ENCODE measurements at places on chromosomes 13 and 19.

DNA sequence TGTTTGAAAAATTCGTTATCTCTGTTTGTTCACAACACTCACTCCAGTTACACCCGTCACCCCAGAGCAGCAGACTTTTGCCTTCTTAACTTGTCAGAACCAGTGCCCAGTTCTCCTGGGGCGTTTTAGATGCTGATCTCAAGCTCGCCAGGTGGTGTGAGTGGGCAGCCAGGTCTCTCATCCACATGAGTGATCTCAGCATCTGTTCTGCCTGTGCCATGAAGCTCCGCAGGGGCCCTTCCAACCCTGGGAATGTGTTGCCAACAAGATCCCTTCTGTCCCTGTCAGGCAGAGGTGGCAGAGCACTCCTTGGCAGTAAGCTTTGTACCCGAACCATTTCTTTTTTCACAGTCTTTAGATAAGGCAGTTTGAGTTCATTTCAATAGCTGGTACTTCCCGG, 896.5 kb downstream of the UQCRFS1 start:
- DNase-seq: no peak

DNA sequence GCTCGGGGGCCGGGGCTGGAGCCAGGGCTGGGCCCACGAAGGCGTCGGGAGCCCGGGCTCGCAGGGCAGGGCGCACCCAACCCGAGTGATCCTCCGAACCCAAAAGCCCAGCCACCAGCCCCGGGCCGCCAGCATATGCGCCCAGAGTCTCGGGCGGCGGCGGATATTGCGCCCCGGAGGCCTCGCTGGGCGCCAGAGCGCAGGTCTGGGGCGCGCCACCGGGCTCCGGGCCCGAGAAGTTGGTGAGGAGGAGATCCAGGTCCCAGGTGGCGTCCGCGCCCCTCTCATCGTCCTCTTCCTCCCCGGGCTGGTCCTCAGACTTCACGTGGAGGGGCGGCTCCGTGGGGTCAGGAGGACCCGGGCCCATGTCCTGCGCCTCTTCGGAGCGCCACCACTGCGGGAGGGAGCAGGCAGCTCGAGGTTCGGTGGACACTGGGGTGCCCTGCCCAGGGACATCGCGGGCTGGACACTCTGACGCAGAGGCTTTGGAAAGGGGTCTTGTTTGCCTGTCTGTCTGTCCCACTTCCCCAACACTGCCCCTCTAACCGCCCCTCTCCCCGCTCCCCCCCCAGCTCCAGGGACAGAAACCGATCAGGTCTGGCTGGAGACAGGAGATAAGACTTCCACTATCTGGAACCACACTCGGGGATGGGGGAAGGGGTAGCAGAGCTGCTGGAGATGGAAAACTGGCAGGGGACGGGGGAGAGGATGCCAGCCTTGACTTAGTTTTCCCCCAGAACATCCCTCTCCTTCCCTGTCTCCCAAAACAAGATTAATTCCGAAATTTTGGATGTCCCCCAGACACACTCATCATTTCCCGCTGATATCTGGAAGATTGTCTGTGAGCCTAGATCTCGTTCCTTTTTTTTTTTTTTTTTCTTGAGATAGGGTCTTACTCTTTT, 1.0 kb downstream of the KLF1 start:
- no peak for DNase-seq

DNA sequence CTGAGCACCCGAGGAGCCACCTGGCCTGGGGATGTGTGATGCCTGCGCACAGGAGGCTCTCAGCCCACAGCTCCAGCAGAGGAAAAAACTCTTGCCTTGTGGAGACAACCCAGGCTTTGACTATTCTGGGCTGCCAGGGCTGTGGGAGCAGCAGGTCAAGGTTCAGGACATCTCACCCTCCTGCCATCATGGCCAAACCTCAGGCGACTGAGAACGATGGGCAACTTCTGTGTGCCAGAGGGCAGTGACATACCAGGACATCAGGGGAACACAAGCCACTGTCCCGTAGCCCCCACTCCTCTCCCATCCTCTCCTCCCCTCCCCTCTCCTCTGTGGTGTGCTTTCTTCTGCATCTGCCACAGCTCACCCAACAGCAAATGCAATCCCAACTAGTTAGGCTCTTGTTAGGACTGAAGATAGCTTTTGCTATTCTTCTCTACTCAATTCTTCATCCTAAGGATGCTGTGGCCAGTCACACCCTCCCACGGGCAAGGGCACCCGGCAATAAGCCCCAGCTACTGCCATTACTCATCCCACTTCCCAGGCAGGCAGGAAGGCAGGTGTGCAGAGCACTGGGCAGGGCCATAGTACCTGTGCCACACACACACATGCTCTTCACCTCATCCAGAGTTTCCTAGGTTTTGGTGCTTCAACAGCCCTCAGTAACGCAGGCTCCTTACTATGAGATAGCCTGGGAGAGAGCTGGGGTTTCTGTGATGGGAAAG, 16.8 kb downstream of the ELL start:
- no peak for DNase-seq

DNA sequence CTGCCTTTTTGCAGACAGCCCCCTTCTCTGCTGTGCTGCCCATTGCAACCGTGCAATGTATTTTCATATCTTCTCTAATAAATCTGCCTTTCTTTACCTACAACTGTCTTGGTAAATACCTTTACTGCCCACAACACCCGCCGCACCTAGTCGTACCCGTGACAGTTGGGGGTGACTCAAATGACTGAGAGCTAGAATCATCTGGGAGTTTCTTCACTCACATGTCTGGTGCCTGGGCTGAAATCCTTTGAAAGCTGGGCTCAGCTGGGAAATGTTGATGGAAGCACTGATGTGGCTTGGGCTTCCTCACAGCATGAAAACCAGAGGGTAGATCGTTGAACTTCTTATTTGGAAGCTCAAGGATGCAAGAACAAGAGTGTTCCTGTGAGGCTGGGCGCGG, 2.8 kb upstream of the PNMA8A start:
- no peak for DNase-seq

DNA sequence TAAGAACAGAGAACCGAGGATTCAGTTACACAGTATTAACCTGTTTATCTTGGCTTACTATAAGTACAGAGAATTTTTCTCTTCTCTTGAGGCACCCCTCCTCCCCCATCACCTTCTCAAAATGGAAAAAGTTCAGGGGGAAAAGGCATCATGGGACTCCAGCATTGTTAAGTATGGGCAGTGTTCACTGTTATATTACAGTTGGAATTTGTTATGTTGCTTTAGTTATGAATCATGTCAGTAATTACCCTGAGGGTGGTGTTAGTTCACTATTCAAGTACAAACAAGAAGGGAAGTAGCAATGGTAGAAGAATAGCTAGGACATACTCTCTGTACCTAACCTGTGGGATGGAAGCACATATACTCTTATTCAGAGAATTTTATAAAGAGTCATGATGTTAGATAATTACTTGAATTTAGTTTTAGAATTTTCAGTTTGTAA, 12.0 kb downstream of the LPAR6 start:
- no peak for DNase-seq

- no peak for DNase-seq
Measured at GRCh38 chr19:33812388-33813330, 16.0 kb downstream of the KCTD15 start.

GRCh38 chr13:26022538-26023292, 29.1 kb downstream of the SHISA2 start:
- no peak for DNase-seq

DNA sequence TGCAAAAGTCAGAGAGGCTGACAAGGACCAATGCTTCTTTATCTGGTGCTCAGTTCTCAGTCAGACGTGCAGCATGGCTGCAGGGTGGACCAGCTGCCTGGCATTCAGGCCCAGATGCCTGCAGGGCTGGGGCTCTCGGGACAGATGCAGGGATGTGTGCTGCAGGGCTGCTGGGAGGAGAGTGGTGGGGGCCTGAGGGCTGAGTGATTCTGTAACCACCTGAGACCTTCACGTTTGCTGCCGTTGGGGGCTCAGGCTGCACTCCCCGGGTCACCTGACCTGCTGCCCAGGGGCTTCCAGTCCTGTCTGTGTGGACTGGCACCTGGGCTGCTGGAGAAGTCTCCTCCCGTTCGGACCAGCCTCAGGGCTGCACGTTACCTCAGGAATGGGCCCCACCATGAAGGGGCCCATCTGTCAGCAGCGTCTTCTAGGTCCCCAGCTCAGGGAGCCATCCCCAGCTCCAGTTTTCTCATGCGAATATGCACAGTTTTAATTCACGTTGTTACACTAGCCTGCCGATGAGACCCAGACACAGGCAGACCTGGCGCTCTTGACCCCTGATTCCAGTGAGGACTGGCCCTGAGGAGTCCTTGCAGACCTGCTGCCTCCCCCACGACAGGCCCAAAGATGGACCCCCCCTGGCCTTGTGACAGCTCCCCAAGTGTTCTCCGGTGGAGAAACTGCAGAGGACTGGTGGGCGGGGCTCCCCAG, 16.9 kb downstream of the KCTD15 start:
- no peak for DNase-seq

DNA sequence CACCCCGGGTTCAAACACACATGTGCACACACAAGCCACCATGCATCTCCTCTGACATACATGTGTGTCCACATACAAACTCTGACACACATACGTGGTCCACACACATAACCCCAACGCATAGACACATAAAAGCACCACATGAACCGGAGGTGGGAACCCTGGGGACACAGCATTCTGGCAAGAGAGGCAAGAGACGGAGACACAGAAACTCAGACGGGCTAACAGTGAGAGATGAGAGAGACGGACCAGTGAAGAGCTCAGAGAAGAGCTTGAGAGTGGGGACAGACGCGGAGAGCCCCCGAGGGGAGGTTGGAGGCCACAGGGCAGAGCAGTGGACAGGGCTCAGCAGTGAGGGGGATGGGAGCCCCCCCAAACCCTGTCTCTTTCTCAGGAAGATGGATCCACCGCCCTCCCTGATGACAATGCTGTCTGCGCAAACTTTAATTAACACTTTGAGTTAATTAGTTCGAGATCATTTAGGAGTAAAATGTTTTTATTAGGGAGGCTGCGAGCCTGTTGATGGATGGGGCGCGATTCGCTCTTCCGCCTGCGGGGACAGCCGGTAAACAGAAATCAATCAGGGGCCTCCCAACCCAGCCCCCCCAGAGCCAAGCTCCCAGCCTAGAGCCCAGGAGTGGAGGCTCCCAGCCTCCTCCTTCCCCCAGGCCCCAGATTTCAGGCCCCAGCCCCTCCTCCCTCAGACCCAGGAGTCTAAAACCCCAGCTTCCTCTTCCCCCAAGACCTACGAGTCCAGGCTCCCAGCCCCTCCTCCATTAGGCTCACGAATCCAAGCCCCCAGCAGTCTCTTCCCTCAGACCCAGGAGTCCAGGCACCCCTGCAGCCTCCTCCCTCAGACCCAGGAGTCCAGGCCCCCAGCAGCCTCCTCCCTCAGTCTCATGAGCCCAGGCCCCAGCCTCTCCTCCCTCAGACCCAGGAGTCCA, 9.5 kb upstream of the ERFL start:
- no peak for DNase-seq

- DNase-seq: no peak
Measured at GRCh38 chr13:68176475-68176874, 946.3 kb upstream of the PCDH9 start.

GRCh38 chr13:78325585-78325984, 277.8 kb downstream of the POU4F1 start:
- no peak for DNase-seq

- no peak for DNase-seq
Measured at GRCh38 chr13:109655611-109656010, 130.8 kb downstream of the IRS2 start.

GRCh38 chr13:111629016-111629415, 308.6 kb downstream of the TEX29 start:
- DNase-seq: no peak

DNA sequence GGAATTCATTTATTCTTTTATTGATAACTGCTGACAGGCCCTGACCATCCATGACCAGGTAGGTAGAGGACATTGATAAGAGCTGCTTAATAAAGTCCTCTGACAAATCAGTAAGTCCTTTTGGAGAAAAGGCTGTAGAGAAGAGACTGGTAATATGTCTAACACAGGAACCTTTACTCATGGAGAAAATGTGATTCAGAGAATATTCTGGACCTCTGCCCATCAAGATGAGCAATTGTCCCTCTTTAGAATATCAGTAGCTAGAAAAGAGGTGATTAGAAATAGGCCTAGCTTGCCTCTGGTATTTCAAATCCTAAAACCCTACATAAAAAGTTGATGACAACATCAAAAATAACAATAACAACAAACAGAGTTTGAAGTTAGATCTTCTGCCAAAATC, 642.3 kb downstream of the TBC1D4 start:
- DNase-seq: no peak

- DNase-seq: no peak
Measured at GRCh38 chr13:61078976-61079770, 336.5 kb downstream of the PCDH20 start.

GRCh38 chr13:104782741-104783140, 1716.5 kb upstream of the SLC10A2 start:
- no peak for DNase-seq

GRCh38 chr19:19306191-19306590, 14.1 kb downstream of the SUGP1 start:
- DNase-seq: no peak

GRCh38 chr13:36920616-36921185, 663 bp upstream of the SMAD9 start:
- no peak for DNase-seq

DNA sequence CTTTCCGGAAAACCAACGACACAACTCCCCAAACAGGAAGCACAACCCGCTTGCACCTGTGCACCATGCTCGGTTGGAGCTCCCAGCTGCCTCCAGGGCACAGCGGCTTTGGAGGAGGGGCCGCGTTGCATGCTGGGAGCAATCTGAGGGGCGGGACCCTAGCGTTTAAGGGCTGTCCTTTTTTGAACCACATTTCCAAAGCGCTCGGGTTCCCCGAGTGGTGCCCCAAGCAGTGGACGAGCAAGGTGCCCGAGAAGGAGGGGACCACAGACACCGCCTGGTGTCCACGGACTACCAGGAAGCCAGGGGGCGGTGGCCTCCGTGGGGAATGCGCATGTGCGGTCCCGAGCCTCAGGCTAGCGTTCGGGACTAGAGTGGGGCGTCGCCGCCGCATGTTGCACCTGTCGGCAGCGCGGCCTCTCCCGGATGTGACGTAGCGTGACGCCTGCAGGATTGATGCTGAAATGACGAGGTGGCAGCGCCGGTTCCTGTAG, 11.9 kb upstream of the ZNF57 start:
- DNase-seq: no peak
